ENCODE measurements at places on chromosomes 12 and 14.

GRCh38 chr14:77290705-77291104 is 19.7 kb upstream of the NGB start:
- no peak for DNase-seq

DNA sequence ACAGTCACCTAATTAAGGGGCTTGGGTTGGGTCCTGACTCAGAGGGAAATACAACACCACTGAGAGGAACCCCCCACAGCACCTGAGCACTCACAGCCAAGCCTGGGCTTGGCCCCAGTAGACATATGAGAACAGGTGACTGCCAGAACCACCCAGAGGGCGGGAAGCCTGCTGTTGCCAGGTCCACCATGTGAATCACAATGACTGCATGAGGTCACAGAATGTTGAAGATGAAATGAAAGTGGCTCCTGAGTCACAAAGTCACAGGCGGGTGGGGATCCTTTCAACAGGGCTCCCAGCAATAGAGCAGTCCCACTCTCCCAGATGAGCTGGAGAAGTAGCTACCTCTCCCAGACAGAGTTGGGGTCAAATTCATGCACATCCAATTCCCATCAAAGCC is at the start of gene LRRC74A:
Gene LRRC74A, plus strand, starts transcription at position 287 of the 400 bp plus-strand sequence. CDS start 290 bp downstream, outside the sequence.
- DNase-seq: no peak

DNA sequence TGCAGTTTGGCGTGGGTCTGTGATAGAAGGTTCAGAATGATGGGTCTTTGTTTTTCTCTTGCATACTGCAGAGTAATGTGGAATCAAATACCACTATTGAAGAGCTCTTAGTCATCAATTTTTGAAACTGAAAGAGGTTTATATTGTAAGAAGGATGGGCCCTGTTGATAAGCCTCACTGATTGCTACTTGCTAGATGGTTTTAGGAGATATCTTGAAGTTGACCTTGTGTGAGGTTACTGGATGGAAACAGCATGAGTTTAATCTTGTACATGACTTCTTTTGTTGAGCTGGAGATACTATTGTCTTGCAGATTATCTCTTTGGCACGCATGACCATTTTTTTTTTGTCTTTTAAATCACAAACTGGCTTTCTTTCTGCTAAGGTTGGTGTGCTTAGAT is 13.8 kb downstream of the BICD1 start:
- no peak for DNase-seq

GRCh38 chr12:127126260-127126628 is 1140.7 kb upstream of the TMEM132C start:
- DNase-seq: no peak

DNA sequence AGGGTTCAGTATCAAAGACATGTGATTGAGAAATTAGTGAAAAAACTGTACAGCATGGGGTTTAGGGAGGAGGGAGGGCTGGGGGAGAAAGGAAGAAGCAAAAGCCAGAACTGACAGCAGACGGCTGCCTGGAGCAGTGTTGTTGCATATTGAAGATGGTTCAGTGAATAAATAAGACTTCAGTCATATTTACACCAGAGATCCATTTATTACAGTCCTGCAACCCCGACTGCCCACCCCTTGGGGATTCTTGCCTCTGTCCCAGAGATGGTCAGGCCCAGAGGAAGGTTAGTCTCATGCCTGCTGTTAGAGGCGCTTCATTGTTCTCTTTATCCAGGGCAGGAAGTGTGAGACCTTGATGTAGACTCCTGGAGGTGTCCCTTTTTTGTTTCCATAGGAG is 3.2 kb downstream of the GZMH start:
- no peak for DNase-seq

DNA sequence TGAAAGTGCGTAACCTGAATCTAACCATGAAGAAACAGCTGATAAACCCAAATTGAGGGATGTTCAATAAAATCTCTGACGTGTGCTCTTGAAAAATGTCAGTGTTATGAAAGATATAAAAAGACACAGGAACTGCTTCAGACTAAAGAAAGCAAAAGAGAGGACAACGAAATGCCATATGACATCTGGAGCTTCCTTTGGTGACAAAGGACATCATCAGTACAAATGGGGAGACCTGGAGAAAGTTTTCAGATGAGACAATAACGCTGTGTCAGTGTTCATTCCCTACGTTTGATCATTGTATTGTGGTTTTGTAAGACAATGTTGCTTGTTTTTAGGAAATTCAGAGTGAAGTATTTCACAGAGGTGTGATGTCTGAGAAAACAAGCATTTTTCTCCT is 125.9 kb upstream of the MAP1LC3B2 start:
- DNase-seq: no peak

- no peak for DNase-seq
These were observed 138.6 kb downstream of the PAWR start for GRCh38 chr12:79552192-79552591.

- no peak for DNase-seq
These were observed 56.5 kb downstream of the NOC4L start for GRCh38 chr12:132200800-132201199.

GRCh38 chr12:6333566-6333965 is 8.3 kb downstream of the TNFRSF1A start:
- no peak for DNase-seq

DNA sequence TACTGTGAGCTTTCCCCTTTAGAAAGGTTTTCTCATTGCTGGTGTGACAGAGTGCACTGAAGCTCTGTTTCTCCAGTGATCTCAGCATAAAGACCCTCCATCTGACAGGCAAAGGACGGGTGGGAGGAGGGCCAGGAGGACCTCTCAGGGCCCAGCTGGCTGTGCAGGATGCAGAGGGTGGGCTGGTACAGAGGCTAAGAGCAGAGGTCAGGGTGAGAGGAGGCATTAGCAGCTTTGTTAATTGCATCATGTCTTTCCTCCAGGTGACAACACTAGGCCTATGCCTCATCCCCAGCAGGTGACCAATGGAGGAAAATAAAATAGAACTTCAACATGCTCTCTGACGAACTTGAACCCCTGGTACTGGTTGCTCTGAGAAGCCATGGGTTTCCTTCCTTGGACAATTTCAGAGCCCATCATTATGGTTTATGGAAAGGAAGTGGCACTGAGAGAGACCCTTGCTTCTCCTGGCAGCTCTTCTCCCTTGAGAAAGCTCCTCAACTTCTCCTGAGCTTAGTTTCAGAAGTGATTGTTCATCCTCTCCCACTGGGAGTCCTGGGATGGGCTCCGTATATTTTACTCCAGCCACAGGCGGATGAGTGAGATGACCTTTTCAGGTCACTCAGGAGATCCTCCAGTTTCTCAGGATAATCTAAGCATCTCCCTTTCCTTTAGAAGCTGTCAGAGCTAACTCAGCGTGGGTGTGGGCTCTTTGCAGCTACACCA is 45.8 kb upstream of the ATP23 start:
- DNase-seq: no peak

DNA sequence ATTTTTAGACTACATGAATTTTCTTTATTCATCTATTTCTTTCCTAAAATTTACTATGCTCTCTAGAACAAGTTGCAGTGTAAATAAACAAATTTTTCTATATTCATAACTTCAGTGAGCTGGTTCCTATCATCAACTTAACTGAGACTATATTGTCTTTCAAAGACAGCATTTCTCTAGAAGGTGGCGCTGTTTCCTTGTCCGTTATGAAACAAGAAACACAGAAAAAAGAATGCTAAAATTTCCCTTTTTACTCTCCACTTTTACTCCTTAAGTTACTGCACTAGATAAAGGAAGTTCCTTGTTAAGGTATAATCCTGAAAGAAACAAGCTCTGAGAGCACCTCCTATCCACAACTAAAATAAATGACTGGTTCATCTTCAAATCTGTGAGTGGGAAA is 8.2 kb upstream of the CLEC2A start:
- DNase-seq: no peak

DNA sequence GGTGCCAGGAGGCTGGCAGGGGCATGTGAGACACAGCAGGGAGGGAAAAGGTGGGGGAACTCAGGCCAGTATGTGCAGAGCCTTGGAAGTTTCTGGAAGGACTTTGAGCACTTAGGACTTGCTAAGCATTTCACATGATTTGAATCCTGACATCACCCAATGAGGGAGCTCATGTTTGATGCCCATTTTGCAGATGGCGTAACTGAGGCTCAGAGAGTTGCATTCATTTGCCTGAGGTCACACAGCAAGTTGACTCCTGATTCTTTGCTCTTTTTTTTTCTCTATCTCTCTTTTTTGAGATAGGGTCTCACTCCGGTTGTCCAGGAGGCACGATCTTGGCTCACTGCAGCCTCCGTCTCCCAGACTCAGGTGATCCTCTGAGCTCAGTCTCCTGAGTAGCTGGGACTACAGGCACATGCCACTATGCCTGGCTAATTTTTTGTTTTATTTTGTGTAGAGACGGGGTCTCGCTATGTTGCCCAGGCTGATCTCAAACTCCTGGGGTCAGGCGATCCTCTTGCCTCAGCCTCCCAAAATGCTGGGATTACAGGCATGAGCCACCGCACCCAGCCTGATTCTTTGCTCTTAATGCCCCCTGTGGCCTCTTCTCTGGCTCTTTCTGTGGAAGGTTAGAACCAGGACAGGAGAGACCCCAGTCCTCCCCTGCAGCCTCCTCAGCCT is 246.1 kb downstream of the RBM19 start:
- DNase-seq: no peak

GRCh38 chr14:92513966-92514843 is 624 bp downstream of the RIN3 start:
- DNase-seq: no peak

- DNase-seq: no peak
These were observed 198.1 kb upstream of the KRR1 start for GRCh38 chr12:75709503-75709902.

- peak; percentile 61 for DNase-seq
These were observed 325.1 kb downstream of the BCL11B start for GRCh38 chr14:98946940-98947339.

GRCh38 chr14:70018713-70019211 is 139.5 kb downstream of the SMOC1 start:
- no peak for DNase-seq

DNA sequence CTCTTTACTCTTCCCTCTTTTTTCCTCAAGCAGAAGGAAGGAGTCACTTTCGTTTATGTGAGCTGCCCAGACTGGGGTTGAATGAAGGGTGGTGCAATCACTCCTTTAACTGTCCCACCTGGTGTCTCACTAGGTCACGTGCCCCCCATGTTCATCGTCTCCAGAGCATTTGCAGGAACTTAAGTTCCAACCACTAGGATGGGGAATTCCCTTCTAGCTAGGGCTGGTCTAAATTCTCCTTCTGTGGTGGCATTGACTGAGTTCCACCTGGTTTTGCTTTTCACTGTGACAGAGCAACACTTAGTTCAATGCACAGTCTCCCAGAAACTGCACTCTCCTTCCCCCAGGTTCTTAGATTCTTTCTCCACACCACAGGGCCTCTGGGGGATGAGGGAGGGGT is 9.5 kb downstream of the FANCM start:
- no peak for DNase-seq

DNA sequence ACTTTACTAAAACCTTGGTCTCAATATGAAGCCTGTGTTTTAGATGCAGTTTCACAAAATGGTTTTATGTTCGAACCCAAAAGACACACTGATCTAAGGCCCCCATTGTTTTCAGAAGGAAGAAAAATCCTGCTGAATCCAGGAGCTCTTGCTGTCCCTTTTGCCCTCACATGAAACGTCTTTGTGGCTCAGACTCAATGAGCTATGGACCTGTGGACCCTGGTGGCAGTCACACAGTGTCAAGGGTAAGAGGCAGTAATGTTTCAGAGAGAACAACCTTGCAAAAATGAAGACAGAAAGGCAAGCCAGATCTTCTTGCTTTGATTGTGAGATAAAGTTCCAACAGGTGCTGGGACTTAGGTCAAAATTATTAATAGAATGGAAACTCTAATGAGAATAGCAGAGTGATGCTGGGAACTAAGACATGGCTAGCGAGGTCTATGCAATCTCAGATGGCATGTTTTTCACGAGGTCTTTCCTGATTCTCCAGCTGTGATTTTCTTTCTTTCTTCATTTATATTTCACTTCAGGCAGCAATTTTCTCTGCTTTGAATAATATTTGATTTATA is 164.9 kb upstream of the SLC38A2 start:
- DNase-seq: no peak

GRCh38 chr12:75922944-75923642 is 108.5 kb downstream of the PHLDA1 start:
- no peak for DNase-seq

GRCh38 chr12:69240631-69240995 is 1.2 kb downstream of the CPSF6 start:
- DNase-seq: no peak

- DNase-seq: no peak
These were observed 11.7 kb downstream of the EPS8 start for GRCh38 chr12:15777355-15778012.

DNA sequence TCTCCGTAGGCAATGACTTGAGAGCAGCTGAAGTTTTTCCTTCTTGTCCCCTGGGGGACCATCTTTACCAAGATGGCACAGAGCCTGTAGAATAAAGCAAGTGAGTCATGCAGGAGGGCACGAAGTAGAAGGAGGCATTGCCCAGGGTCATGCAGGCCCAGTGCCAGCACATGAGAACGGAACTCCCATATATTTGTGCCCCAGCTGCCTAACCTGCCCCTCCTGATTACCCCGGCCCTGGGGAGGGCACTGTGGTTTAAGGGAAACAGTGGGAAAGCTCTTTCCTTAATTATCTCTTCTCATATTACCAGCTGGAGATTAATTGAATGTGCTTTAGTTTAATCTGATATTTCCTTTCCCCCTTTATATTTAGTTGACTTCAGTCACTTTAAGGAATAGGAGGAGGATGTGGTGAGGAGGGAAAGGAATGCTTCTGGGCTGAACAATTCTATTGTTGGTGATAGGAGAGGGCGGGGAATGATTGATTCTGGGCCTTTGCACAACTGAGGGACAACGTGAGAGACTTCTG is 51.9 kb downstream of the RASSF8 start:
- DNase-seq: no peak

DNA sequence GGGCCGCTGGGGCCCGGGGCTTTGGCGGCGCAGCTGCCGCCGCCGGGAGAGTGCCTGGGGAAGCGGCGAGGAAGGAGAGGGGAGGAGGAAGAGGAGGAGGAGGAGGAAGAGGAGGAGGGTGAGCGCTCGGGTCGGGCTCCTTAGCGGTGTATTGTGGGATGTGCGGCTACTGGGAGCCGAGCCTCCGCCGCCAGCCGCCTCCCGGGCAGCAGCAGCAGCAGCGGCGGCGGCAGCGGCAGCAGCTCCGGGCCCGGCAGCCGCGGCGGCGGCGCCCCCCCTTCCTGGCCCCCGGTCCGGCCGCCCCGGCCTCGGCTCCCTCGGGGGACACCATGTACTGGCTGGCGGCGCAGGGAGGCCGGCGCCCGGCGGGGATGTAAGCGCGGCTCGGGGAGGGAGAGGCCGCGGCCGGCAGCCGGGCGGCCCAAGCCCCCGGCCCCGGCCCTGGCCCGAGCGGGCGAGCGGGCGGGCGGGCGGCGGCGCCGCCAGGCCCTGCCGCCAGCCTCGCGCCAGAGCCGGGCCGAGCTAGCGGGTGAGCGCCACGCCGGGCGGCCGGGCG is at the start of gene SETD1B:
Gene SETD1B, plus strand, starts transcription at position 149 of the 556 bp plus-strand sequence. CDS start 729 bp downstream, outside the sequence.
- no peak for DNase-seq

GRCh38 chr12:117069101-117069797 is 30.0 kb downstream of the TESC start:
- DNase-seq: no peak
